AG20443 (cell line): ENCODE measurements at places on chromosomes 2 and 18.
A peak's percentile ranks its signal among the peaks of the same experiment; 100 is the strongest.

GRCh38 chr2:219434718-219435525, at the start of gene SPEG:
Gene SPEG, plus strand, starts transcription at chr2:219434843. Its CDS starts 135 bp downstream, at chr2:219434978.
- DNase-seq: peak; percentile 57

GRCh38 chr2:26708457-26708856, 15.9 kb downstream of the KCNK3 start:
- no peak for DNase-seq

DNA sequence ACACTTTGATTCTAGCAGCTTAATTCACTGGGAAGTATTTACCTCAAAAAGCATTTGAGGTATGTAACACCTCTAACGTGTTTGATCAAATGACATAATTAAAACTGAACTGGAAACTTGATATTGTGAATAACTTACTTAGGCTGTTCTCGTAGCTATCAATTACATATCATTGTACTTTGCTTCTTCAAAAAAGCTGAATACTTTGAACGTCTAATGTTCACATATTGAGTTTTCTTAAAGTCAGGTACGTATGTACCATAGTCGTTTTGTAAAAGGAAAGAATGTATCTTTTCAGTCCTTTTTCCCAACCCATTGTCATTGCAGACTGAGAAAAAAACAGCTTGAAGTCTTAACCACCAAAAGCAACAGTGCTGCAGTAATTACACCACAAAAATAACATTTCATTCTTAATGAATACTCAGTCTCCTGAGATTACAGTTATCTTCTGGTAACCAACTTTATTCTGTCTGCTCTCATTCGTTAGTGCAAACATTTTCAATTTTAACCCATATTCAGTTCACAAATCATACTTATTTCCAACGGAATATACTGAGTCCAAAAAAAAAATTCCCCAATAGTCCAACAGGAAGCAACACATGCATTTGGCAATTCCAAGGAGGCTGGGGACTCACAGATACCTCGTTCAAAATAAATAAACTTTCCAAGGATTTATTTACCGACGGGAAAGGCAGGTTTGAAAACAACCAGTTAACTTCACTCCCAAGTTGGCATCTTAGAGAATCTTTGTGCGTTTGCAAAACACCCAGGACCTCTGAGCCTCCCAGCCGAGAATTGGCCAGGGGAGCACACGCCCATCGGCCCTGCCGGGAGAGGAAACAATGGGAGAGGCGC, 1.1 kb downstream of the CHN1 start:
- DNase-seq: peak; percentile 52

DNA sequence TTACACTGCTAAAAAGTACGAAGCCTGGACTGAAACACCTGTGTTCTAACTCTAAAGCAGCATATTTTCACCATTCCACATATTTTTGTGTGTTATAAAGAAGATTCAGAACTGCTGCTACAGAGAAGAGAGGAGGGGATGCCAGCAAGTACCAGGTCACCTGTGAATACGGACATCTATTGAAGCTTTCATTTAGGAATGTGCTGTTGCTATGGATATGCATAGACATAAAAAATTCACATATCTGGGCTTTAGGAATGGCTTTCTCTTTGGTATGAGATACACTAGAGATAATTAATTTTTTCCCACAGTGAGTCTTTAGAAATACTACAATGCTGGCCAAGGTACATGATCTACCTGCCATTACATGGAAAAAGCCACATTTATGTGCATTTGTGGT, 238.5 kb downstream of the WDR7 start:
- no peak for DNase-seq

DNA sequence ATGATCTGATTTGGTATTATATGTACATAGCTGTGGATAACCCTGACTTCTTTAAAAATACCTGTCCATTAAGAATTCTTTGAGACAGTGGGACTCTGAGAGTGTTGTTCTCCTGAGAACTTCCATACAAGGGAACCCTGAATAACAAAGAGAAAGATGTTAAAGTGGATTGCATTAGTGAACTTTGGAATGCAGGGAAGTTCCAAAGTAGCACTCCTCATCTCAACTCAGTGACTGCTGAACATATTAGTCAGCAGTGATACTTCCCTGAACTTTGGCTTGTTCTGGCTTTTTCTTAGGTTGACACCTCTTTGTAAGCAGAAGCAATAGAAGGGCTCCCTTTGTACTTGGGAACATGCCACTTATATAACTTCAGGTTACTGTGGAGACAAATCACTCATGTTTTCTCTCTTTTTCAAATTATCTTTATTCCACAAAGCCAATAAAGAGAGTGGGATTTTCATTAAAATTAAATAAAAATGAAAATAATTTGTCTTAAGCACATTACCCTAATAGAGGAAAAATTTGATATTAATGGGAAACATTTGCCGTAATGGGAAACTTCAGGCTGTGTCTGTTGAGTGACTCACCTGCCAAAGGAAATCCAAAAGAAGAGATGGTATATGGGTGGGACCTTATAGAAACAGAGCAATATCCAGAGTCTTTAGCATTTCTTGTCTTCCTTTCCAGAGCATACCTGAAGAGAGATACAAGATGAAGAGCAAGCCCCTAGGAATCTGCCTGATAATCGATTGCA, 33.3 kb downstream of the CFLAR start:
- DNase-seq: peak; percentile 75

DNA sequence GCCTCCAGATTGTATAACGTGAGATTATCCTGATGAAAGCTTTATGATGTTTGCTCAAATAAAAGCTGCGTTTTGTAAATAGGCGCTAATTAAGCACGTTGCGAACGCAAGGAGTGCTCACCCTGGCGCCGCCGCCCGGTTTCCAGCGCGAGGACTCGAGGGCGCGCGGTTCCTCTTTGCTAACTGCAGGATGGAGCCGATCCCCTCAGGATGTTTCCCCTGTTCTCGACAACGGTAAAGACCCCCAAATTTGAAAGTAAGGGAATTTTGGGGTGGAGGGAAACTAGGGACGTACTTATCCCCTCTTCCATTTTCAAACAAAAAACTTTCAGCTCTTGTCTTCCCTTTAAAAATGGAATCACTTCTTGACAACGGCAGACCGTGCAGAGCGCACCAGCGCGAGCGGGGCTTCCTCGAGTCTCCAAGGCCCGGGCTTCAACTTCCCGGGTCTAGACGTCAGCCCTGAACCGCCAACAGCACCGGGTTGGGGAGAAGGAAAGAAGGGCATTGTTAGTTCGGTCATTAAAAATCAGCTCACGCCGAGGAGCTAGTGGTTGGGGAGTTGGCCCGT, 1.1 kb upstream of the GBX2 start:
- no peak for DNase-seq

- DNase-seq: no peak
These were observed 2.8 kb downstream of the SNORC start for GRCh38 chr2:232872826-232873225.

- no peak for DNase-seq
These were observed 158.0 kb upstream of the RAB6C start for GRCh38 chr2:129821445-129821844.

- DNase-seq: no peak
These were observed 147.3 kb downstream of the B3GNT2 start for GRCh38 chr2:62343206-62343605.

- no peak for DNase-seq
These were observed 20.2 kb downstream of the SKA1 start for GRCh38 chr18:50395093-50395492.

DNA sequence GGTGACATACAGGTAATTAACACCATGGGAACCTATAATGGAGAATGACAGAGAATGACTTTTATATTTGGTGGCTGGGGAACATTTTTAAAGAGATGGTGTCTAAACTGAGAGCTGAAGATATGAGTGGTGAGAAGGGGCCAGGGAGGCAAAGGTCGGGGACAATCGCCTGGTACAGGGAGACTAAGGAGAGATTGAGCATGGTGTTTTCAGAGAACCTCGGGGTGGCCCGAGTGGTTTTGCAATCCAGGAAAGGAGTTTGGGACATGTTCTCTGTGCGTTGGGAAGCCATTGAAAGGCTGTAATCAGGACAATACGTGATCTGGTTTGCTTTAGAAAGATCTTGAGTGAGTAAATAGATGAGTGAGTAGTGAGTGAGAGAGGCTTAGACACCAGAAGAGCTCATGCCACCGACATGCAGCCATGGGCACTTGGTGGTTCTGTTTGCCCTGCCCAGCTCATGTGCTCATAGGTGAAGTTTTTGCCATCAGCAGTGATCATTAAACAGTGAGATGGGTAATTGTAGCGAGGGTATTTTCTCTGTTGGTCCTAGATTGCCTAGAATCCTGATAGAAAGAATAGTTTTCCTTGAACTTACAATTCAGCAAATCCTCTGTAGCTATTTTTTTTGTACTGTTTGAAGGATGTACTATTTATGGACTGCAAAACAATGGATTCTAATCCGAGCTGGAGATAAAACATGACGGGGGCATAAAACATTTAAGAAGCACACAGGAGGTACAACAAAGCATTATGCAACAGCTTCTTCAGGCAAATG, 114.7 kb downstream of the SH3RF3 start:
- DNase-seq: no peak

GRCh38 chr2:234273887-234274584, 222.8 kb downstream of the ARL4C start:
- DNase-seq: no peak

- no peak for DNase-seq
These were observed 785.6 kb downstream of the NR4A2 start for GRCh38 chr2:155546721-155547555.

DNA sequence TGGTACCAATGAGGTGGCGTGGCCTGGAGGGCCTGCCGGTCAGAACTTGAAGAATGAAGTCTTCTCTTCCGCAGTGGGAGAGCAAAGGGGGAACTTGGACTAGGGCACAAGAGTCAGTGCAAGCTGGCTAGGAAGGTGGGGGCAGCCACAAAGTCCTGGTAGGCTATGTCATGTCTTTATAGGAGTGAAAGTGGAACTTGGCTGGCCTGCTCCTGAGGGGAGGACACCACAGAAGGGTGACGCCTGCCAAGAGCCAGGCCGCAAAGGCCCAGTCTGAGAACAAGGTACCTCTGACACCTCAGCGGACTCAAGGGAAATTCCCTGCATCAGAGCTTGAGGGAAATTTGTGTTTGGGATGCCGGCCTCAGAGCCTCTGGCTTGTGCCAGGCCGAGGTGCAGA, 32.2 kb upstream of the MAP3K20 start:
- no peak for DNase-seq

GRCh38 chr2:188607501-188607900, 315.8 kb downstream of the GULP1 start:
- DNase-seq: no peak

GRCh38 chr2:132037527-132038178, 124.1 kb downstream of the ANKRD30BL start:
- DNase-seq: peak; percentile 27

GRCh38 chr2:2542966-2543611, 212.0 kb upstream of the MYT1L start:
- no peak for DNase-seq

GRCh38 chr18:63152096-63152495, 167.5 kb downstream of the BCL2 start:
- no peak for DNase-seq
